ENCODE measurements at places on chromosomes 3 and 15.

DNA sequence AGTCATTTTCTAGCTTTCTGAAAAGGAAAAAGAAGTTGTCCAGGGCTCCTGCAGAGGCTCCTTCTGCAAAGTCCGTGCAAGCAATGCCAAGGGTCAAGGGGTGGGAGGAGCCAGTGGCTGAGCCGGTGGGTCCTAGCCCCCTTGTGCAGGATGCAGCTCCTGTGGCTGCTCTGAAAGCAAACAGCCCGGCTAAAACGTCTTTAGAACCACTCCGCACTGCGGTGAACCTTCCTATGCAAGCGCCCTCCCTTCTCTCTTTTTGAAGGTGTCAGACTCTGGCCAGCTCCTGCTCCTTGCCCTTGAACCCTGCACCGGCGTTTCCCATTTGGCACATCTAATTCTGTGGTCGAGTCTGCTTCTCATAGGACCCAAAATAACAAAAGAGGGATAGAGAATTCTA lies 183.1 kb downstream of the UACA start:
- DNase-seq = no peak

GRCh38 chr3:59836531-59836930 lies 786.7 kb upstream of the CFAP20DC start:
- no peak for DNase-seq

GRCh38 chr3:16789344-16790120 lies 95.2 kb upstream of the PLCL2 start:
- DNase-seq = no peak

GRCh38 chr15:70627734-70628548 lies 135.4 kb downstream of the UACA start:
- no peak for DNase-seq

- DNase-seq = no peak
Measured at GRCh38 chr3:23888617-23889228, 28.1 kb downstream of the NKIRAS1 start.

GRCh38 chr15:69813881-69814280 lies 283.8 kb downstream of the TLE3 start:
- no peak for DNase-seq

DNA sequence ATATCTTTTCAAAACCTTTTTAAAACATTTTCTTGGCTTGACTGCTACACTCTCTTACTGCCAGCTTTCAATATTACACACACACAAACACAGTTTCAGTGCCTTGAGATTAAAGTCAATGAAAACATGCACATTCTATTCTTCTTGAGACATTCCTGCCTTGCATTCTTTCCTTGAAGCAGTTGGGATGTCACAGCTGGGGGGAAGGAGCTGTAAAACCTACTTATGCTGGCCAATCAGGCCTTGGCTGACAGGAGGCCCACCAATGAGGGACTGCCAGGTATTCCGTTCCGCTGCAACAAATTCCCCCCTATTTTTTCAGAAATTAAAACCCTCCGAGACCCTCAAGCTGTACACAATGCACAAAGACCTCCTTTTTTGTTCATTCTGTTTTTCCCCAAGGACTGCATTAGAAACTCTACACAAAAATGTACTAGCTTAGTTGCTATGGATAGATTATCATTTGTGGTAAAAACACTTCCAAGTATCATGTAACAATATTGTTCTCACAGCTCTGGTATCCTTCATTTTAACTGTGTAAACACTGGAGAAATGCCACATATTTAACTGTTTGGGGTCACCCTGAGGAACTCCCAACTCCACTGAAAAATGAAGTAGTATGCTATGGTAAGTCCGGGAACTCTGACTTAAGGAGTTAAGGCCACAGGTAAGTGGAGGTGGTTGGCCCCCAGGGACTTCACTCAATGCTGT lies 18.5 kb downstream of the FSTL1 start:
- no peak for DNase-seq

DNA sequence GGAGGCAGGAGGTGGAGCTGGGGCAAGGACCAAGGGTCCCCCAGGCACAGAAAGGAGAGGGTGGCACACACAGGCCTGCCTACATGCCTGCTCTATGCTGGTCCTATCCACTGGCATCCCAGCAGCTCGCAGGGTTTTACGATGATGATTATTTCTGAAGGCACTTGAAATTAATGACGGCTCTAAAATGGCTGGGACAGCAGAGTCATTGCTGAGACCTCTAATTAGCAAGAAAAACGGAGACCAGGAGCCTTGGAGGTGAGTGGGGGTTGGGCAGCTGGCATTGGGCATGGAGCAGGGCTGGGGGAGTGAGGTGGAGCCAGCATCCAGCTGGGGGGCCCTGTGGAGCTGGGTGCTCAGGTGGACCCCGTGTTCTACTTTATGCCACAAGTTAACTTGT lies 3.5 kb upstream of the LINGO1 start:
- no peak for DNase-seq

GRCh38 chr3:82033186-82033585 lies 271.7 kb upstream of the GBE1 start:
- DNase-seq = no peak

DNA sequence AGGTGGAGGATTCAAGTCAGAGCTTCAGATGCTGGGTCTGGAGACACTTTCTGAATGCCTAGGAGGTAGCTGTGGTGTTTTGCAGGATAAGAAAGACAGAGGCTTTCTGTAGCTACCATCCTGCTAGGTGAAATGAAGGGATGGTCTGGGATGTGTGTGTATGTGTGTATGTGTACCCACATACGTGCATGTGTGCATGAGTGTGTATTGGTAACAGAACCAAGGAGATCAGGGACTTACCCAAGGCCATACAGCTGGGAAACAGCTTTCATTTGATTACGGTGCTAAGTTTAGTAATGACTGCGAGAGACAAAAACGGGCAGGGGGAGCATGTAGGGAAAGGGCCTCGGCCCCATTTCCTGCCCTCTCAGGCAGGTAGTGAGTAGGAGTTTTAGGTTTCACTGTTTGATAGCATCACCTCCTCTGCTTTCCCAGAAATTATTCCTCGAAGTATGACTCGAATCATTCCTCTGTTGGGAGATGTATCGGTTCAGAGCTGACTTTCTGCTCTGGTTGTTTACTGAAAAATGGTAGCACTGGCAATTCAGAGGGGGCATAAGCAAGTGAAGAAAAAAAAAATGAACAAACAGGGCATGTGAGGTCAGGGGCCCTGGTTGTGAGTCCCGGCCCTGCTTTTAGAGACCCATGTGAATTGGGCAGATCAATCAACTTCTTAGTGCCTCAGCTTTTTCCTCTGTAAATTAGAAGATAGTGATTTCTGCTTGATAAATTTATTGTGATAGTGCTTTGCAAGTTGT lies 130.7 kb downstream of the LPP start:
- DNase-seq = no peak

- DNase-seq = no peak
Measured at GRCh38 chr15:38307251-38307650, 54.6 kb downstream of the SPRED1 start.

GRCh38 chr15:89707577-89707976 lies 17.0 kb downstream of the WDR93 start:
- no peak for DNase-seq

GRCh38 chr3:98985431-98985830 lies 83.9 kb upstream of the DCBLD2 start:
- DNase-seq = no peak

All from esophagus muscularis mucosa (tissue), 4 donors.